ENCODE measurements at places on chromosomes 11 and 22. TPM values are rescaled to one million over a fixed set of nuclear protein-coding genes. Genes with fewer than 3 reads are reported as not detected.

FOLR2 gene
- 2.8 TPM for polyA plus RNA-seq

IL17REL gene
- not detected for polyA plus RNA-seq

FOLR1 gene
- 0.94 TPM for polyA plus RNA-seq

SYT8 gene
- 38.9 TPM for polyA plus RNA-seq

GRM5 gene
- polyA plus RNA-seq, result not detected

Measured in esophagus (tissue), 2 donors.